Mucosa of descending colon (tissue), 3 donors: ENCODE measurements at places on chromosomes 7 and 10. TPM values are rescaled to one million over a fixed set of nuclear protein-coding genes. Genes with fewer than 3 reads are reported as not detected.

DNA sequence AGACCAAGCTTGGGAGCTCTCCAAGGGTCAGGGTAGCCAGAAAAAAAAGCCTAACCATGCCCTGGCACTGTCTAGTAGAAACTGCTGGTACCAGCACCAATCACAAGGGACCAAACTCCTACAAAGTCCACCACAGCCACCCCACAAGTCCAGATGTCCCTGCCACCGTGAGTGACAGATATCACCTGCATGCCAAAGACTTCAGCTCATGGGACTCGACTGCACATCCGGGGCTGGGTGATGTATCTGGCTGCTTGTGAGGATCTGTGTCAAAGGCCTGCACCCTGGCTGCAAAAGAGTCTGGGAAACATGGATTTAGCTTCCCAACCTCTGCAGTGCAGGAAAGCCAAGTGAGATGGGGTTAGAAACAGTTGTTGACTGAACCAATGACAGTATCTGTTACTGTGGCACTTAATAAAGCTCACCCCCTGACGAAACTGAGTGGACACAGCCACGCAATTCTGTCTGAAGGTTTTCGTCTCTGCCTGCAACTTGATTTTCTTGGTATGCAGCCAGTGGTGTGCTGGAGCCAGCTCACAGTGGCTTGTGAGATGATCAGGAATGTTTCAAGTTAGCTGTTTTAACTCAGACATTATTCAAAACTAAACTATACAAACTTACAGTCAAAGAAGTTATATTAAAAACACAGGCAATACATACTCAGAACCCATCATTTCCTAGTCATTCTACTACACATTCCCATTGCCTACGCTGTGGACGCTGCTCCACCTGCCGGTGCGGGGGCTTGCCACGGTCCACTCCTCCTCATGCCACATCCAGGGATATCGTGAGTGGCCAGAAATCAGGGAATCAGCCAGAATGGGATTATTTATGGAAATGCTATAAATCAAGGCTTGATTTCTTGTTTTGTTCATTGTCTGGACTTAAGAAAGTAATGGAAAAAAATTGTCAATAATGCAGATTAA, 9.2 kb downstream of the ZNF488 start:
- DNase-seq, result no peak

- DNase-seq, result no peak
Measured at GRCh38 chr7:55966851-55967250, 2.5 kb downstream of the NIPSNAP2 start.

DNA sequence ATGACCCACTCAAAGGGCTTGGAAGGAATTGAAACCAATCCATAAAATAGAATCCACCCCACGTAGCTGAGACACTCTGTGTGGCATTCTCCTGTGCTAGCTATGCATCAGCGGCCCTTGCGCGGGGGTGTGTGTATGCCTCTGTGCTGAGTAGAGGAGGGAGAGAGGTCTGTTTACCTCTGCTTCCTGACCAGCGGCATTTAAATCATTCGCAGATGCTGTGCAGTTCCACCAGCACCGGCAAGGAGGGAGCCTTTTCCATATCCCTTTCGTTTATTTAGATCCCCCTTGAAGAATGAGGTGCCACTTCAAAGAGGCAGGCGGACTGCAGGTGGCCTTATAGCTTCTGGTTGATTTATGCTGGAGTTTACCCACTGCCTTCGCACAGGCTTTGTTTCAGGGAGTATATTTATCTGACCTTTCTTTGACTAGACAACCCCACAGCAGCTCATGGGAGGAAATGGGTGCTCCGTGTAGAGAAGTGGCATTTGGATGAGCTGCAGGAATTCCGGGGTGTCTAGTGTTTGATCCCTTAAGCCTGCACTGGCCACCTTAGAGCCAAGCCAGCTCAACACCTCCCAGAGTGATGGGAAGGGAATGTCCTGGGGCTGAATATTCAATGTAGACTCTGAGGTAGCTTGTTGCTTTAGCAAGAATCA, 11.4 kb downstream of the C10orf53 start:
- no peak for DNase-seq

GRCh38 chr7:38178695-38179344, 775 bp downstream of the STARD3NL start:
- no peak for DNase-seq

- no peak for DNase-seq
Measured at GRCh38 chr10:64571056-64571455, 1049.9 kb downstream of the REEP3 start.

DNA sequence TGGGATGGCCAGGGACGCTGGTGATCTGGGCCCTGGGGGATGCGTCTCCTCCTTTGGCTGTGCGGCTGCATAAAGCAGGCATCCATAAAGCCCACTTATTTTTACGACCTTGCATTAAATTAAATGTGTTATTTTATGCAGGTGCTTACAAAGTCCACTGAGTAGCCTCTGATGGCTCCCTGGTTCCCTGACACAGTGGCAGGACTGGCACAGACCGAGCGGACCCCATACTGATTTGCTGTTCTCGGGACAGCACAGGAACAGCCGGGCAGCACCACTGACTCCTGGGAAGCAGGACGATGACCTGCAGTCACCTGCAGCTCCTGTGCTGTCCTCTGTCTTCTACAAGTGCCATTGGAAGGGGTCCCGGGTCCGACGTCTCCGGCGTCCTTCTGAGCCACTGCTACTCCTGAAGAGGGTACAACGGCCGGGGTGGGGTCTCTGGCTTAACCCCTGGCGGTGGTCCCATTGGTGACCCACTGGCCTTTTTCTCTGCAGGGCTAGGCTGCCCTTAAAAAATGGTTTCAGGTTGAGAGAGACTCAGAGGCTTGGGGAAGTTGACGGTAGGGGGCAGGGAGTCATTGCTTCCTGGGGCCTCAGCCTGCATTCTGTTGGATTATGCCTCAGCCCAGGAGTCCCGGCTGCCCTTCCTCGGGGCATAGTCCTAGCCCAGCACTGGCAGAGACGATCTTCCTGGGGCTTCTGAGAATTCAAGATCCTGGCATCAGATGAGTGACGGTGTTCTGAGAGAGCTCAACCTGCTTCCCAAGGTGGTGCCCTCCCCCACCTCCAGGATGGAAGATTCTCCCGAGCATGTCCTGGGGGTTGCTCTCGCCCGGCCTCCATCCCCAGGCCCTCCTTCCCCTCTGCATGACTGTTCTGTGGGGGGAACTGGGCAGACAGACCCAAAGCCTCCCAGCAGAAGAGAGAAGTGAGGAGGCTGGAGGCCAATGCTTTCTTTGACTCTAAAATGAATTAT, 330.1 kb downstream of the ADARB2 start:
- no peak for DNase-seq

DNA sequence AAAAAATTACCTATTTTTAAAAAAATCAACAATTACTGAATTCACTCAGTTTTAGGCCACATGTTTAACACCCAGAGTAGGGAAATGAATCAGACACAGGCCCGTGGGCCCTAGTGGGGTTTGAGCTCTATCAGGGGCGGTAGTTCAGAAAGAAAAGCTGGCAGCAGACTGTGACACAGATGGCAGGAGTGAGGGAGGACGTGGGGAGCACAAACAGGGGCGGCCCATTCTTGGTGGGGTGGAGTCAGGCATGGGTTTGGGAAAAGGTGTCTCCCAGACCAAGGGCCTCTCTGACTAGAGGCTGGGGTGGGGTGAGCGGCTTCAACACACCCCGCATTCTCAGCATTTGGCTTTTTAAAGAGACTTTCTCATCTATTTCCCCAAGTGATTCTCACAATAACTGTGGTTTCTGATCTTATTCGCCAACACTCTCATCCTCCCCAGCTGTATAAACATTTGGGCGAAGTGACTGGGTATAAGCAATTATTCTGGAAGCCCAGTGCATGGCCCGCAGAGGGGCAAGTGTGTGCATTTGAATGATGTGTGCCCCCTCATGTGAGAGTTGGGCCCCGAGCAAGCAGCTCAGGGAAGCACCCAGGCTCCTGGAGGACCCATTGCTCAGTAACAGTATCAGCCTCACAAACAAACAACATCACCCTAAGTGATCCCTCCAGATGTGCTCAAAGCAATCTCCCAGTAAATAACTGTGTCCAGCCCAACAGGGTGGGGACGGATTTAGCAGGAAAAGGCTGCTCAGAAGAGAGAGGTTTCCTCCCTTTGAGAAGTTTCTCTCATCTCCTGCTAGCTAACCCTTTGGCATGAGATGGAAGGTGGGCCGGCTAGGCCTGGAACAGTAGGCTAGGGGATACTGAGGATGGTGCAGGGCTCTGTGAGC, 437.6 kb upstream of the ZMIZ1 start:
- DNase-seq, result no peak

DNA sequence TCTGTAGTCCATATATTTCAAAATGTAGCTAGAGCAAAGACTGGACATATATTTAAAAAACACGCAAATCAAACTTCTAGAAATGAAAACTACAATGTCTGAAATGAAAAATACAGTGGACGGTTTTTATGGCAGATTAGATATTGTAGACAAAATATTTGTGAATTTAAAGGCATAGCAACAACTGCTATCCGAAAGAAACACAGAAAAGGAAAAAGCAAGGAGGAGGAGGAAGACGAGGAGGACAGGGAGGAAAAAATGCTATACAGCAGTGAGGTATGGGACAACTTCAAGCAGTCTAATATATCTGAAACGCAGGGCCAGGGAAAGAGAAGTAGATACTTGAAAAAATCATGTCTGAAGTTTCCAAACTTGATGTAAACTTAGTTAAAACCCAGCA, 13.3 kb downstream of the WASL start:
- no peak for DNase-seq

DNA sequence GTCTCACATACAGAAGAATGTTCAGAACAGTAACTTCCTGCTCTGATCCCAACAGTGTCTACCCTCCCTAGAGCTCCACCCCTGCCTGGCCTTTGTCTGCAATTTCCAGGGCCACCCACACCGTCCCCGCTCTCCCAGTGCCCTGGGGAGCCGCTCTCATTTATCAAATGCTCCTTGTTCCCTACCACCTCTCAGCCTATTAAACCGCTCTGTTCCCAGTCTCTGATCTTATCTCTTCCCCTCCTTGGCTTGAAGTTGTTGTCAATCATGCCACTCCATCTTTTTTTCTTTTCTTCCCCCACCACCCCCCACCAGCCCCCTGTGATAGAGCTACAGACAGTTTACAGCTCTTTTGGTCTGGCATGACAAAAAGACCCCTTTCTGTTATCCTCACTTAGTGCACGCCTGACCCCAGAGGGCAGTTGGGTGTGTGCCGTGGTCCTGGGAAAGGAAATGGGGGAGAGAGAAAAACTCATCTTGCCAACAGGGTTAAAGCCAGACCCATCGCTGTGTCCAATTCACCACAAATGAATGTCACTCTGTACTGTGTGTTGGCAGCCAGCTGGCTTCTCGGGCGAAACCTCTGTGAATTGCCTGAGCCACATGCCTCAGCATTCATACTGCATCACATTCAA, 28.8 kb upstream of the HECTD2 start:
- DNase-seq, result no peak

- DNase-seq, result peak; percentile 75
Measured at GRCh38 chr10:660970-661596, 28.4 kb downstream of the DIP2C start.

Gene CLDN15
- total RNA-seq, result 14.6 TPM

Gene CALCR
- total RNA-seq, result not detected

Gene OR2A5
- total RNA-seq, result not detected

Gene LRMDA
- 10.3 TPM for total RNA-seq

Gene SFRP4
- 0.19 TPM for total RNA-seq
